Activated T-cell treated with anti-CD3 and anti-CD28 coated beads for 4 hours (primary cell): ENCODE measurements at places on chromosomes 16 and 17.

GRCh38 chr16:30041841-30042240, 10.8 kb upstream of the TLCD3B start:
- no peak for DNase-seq

- no peak for DNase-seq
Observed at GRCh38 chr17:32831627-32832243, 45.2 kb downstream of the MYO1D start.

DNA sequence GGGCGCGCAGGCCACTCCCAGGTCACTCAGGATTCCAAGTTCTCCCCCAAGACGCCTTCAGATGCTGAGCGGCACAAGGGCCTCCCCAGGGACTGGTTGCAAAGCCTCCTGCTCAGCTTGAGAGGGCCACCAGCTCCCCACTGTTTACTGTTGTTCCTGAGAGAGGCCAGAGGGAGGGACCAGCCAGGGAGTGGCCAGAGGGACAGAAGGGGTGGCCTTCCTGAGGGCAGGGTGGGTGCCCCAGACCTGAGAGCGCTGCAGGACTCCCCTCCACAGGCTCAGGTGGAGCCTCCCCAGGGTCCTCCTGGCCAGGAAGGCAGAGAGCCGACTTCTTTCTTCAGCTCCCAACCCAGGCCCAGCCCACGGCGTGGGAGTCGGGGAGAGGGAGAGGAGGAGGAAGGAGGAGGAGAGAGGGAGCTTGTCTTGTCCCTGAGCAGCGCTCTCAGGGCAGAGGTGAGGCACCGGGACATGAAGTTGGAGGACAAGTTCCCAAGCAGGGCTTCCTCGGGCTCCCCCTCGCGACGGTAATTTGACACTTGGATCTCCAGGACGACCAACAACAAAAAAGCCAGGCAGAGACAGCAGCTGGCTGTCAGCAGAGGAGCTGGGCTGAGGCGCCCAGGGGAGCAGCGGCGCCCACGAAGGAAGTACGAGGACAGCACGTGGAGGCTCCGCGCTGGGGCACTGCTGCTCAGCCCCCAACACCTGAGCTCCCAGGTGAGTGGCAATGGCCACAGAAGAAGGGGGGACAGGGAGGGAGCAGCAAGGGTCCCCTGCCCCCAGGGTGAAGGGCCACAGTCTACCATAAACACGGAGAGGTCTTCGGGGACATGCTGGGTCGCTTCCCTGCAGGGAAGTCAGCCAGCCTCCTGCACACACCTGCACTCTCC, 497 bp downstream of the SMIM5 start:
- DNase-seq = peak; percentile 32

DNA sequence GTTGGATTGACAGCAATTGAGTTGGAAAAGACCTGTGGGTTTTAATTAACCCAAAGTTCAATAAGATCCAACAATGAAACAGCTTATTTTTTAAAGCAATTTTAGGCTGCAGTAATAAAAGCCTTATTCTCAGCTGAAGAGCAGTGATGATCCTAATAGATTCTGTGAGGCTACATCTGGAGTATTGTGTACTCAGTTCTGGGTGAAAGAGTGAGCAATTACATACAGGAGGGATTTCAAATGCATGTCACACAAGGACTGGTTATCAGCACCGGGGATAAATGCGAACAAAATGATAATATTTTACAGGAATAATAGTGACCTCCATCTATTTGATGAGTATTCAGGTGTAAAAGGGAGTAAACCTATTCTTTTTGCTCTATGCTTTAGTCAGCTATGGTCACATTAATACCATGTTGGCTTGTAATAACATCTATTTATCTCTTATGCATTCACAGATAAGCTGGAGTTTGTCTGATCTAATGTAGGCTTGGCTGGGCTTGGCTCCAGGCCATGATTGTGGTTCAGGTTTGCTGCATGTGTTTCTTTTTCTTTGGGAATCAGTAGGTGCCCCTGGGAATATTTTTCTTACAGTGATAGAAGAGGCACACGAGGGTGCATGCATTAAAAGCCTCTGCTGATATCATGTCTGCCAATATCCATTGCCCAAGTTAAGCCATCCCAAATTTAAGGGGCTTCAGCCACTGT, 22.2 kb upstream of the TOX3 start:
- no peak for DNase-seq

DNA sequence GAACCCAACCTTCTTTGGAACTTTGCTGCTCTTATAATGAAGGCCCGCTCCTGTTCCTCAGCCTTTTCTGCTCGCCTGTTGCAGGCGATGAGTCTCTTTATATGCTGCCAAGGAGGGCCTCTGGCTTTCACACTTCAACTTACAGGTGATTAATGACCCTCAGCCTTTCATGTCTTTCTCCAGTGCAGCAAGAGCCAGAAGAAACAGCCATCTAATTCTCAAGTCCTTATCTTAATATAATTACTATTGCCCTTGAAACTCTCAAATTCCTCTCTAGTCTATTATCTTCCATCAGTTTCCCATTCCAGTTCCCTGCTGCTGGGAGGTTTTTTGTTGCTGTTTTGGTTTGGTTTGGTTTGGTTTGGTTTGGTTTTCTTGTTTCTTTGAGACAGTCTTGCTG, 121.8 kb upstream of the MED13 start:
- DNase-seq = no peak

DNA sequence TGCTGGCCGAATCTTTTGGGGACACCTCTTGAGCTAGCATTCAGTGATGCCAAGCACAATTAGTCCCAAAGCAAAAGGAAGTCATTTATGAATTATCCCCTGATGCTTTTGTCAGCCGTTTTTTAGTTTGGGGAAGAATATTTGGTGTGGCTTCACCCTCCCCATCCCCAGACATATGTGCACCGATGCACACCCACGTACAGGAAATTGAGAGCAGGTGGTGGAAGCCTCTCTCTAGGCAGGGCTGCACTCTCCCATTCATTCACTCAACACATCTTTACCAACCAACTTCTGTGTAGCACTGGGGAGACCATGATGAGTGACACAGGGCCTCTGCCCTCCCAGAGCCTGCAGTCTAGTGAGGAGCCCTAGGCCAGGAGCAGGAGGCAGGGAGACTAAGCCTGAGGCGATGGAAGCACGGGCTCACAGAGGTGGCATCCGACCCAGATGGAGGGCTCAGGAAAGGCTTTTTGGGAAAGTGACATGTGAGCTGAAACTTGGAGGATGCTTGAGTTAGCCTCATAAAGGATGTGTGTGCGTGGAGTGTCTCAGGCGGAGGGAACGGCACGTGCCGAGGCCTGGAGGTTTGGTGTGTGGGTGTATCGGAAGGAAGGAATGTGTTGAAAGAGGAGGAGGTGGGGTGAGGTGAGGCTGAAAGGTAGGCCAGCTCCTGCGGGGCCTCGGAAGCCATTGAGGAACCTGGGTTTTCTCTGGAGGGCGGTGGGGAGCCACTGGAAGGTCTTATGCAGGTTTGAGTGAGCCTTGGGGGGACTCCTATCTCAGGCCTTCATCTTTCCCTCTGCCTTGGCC, 43.8 kb downstream of the PSME3IP1 start:
- no peak for DNase-seq

GRCh38 chr16:83802135-83802534, 5.6 kb upstream of the HSBP1 start:
- DNase-seq = no peak

GRCh38 chr17:71881041-71881440, 239.8 kb upstream of the SOX9 start:
- no peak for DNase-seq

GRCh38 chr16:57519796-57520360, 16.5 kb downstream of the CCDC102A start:
- DNase-seq = peak; percentile 78

GRCh38 chr16:68281368-68282063, 17.2 kb downstream of the SLC7A6 start:
- DNase-seq = no peak

- no peak for DNase-seq
Observed at GRCh38 chr17:60163108-60163784, 13.5 kb downstream of the CA4 start.

- DNase-seq = no peak
Observed at GRCh38 chr16:27766236-27766925, 216.4 kb downstream of the KATNIP start.

DNA sequence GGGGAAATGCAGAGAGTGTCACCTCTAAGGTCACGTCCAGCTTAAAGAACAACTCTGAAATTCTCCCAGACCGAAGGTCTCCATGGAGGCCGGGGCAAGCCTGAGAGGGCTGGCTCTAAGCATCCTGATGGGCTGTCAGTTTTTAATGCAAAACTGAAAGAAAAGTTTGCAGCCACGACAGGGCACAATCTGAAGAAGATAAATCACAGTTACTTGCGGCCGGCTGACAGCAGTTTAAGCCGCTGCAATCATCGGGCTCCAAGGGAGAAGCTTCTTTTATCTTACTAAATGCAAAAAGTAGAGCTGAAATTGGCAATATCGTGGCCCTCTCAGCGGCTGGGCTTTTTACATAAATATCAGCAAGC, 168.8 kb downstream of the CYLD start:
- no peak for DNase-seq

DNA sequence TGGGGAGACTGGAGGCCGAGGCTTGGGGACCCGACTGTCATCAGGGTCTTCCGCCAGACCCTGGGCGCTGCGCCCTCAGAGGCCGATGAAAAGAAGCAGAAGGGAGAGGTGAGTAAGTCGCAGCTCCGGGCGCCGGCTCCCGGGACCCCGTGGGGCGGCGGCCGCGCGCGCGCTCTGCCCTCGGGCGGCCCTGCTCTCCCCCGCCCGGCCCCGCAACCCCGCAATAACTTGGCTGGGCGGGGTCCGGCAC, 392 bp upstream of the ABHD15 start:
- DNase-seq = no peak

- no peak for DNase-seq
Observed at GRCh38 chr17:31754239-31754945, 104.7 kb downstream of the COPRS start.

DNA sequence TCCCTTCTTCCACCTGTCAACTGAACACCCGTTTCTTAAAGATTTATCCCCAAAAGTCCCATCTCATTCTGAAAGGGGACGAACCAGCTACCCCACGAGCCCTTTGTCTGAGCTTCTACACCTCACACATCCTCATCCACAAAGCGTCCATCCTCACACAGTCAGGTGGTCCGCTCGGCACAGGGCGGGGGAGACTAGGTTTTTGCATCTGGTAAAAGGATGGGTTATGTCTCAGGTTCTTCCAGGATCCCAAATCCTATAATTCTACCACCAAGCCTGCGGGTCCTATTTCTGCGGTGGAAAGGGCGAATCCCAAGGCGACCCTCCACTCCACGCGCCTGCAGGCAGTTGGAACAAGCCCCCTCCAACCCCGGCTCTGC, 458 bp downstream of the GFOD2 start:
- DNase-seq = no peak

- DNase-seq = no peak
Observed at GRCh38 chr17:39171933-39172332, 6.0 kb upstream of the ARL5C start.

DNA sequence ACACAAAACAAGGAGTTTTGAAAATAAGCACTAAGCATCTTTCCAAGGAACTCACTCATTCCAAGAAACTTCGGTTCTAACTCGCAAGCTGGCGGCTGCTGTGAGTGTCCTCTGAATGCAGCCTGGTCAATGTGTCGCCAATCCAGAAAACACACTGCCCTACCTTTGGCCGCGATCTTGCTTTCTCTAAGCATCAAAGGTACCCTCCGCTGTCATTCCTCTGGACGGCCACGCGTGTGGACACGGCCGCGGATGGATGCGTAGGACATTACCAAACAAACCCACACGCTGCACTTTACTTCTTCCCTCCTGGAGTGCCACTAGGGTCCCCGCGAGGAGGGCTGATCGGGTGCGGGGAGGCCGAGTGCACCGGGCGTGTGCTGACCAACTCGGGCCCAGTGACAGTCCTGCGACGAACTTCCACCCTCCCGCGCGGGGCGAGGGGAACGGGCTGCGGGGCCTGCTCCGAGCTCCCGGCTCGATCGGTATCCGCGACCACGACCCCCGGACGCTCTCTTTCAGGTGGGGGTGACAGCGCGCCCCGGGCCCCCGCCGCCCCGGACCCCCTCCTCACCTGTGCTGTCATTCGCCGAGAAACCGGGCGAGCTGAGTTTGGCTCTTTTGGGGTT, 1.1 kb downstream of the CREBBP start:
- DNase-seq = no peak

- no peak for DNase-seq
Observed at GRCh38 chr16:29844575-29845331, 18.3 kb downstream of the CDIPT start.

DNA sequence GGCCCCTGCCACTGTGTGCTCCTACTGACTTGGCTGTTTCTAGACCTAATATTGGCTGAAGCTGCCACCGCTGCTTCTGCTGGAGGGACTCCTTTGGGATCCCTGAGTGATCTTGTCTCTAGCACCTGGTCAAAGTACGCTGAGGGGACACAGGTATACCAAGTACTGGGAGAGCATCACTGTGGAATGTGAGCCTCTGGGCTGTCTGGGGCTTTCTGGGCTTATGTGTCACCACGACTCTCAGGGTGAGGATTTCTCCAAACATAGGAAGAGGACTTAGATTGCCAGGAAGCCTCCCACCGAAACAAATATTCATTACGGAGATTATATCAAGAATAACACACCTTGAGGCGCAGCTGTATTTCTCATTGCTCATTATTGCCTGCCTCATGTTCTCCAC, 435.8 kb downstream of the HS3ST3B1 start:
- no peak for DNase-seq

GRCh38 chr17:46191322-46192188, 1.7 kb downstream of the KANSL1 start:
- peak; percentile 24 for DNase-seq

DNA sequence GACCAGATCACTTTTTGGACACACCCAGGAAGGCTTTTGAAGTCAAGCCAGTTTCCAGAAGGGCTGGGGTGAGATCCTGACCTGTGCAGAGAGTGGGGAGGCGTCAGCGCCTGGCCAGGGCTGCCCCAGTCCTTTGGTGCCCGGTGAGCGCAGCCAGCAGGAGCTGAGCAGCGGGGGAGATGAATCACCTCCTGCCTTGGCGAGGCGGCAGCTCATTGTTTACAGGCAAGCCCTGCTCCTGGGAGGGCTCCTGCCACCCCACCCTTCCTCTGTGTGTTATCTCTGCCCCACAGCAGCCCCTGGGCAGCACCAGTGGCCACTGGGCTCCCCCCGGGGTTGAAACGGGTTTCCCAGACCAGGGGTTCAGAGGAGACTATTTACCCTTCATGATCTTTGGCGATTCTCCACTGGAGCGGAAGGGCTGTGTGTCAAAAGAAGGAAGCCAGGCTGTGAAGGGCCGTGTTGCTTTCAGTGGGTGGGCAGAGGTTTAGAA, 14.1 kb upstream of the ITGB4 start:
- DNase-seq = no peak
